ENCODE measurements at places on chromosomes 11 and 22. TPM values are rescaled to one million over a fixed set of nuclear protein-coding genes. Genes with fewer than 3 reads are reported as not detected.

The GSTT2 gene
- total RNA-seq: not detected

GRCh38 chr22:41523464-41524221 lies 20.6 kb downstream of the POLR3H start:
- DNase-seq: no peak

- no peak for DNase-seq
Observed at GRCh38 chr22:44885806-44886360, 123.9 kb downstream of the PHF21B start.

- DNase-seq: no peak
Observed at GRCh38 chr11:7538031-7538430, 24.2 kb downstream of the PPFIBP2 start.

- no peak for DNase-seq
Observed at GRCh38 chr11:59292611-59293010, 66.1 kb upstream of the OR5AN1 start.

The SIK2 gene
- 26.6 TPM for total RNA-seq

The FGF3 gene
- not detected for total RNA-seq

- no peak for DNase-seq
Observed at GRCh38 chr22:25159028-25159427, 40.6 kb upstream of the CRYBB3 start.

GRCh38 chr11:133383689-133384088 lies 148.6 kb downstream of the OPCML start:
- DNase-seq: no peak

- no peak for DNase-seq
Observed at GRCh38 chr11:112050721-112051120, 23.1 kb downstream of the PIH1D2 start.

The MAPK8IP1 gene
- total RNA-seq: 77.4 TPM

The INPP5J gene
- total RNA-seq: 3.5 TPM

- DNase-seq: no peak
Observed at GRCh38 chr11:69594481-69594880, 46.5 kb upstream of the CCND1 start.

- no peak for DNase-seq
Observed at GRCh38 chr11:111836721-111837120, 34.7 kb downstream of the ALG9 start.

DNA sequence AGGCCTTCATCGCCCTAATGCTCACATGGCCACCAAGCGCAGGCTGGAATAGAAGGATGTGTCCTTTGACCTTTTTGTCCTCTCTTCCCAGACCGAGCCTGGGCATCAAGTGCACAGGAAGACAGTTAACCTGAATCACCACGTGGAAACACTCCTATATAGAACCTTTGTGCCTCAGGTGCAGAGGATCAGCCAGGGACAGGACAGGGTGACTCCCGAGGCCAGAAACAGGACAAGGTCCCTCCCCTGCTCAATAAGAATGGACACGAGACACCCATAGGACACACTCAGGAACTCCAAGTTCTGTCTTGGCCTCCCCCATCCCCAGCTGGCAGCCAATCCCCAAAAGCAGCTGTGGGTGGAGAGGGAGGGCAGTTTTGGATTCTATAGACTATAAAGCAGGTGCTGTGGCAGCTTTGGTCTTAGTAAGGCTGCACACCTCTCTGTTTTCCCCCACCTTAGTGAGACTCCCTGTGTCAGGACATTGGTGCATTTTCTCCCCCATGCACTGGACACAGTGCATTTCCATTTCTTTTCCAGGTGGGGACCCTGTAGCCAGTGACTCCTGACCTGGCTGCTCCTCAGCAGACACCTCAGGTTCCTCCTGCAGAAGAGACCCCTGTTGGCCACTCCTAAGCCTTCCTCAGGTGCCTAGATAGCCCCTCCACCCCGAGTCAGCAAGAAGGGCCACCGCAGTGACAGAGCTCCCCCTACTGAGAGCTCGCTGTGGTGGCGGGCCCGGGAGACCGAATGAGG lies 43.6 kb upstream of the POU2AF1 start:
- DNase-seq: no peak

GRCh38 chr22:48635816-48636215 lies 1191.9 kb downstream of the BRD1 start:
- no peak for DNase-seq

The KBTBD4 gene
- 31.5 TPM for total RNA-seq

The P2RY6 gene
- total RNA-seq: 0.66 TPM

- DNase-seq: no peak
Observed at GRCh38 chr11:6232899-6233298, 1.5 kb downstream of the FHIP1B start.

- no peak for DNase-seq
Observed at GRCh38 chr22:27273853-27274252, 527.7 kb downstream of the MN1 start.

The GRAP2 gene
- 0.61 TPM for total RNA-seq

The OTOG gene
- under 0.01 TPM for total RNA-seq

- no peak for DNase-seq
Observed at GRCh38 chr11:80899381-80899780, 1458.6 kb upstream of the TENM4 start.

GRCh38 chr11:17014833-17015626 lies 816 bp upstream of the PLEKHA7 start:
- DNase-seq: peak; percentile 9

The RCE1 gene
- 9.8 TPM for total RNA-seq

The NRIP3 gene
- 57.1 TPM for total RNA-seq

GRCh38 chr11:80846979-80847378 lies 1406.1 kb upstream of the TENM4 start:
- no peak for DNase-seq

The OR6X1 gene
- total RNA-seq: not detected

The PDE2A gene
- 11.5 TPM for total RNA-seq

The SHANK2 gene
- 21.4 TPM for total RNA-seq

DNA sequence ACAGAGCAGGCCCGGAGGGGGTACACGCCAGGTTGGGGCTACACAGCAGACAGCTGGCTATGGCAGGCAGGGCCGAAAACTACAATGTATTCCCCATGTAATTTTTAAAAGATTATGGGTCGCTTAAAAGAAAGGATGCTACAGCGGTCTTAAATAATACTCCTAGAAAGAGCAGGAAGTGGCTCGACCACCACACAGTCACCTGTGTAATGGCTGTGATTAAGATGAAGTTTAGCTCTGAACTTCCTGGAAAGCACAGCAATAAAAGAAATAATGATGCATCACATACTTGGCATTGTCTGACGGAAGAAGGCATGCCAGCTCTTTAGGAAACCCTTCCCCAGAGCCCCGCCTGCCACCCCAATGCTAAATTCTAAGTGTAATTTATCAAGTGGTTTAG lies 32.6 kb downstream of the WNT11 start:
- no peak for DNase-seq

The OR8D1 gene
- not detected for total RNA-seq

The RTN4R gene
- total RNA-seq: 5.4 TPM

The C11orf97 gene
- total RNA-seq: 0.69 TPM

The EMID1 gene
- 10.8 TPM for total RNA-seq

- DNase-seq: no peak
Observed at GRCh38 chr11:71118671-71119250, 133.6 kb downstream of the SHANK2 start.

- DNase-seq: peak; percentile 82
Observed at GRCh38 chr11:130625578-130626306, 177.3 kb downstream of the ADAMTS15 start.

DNA sequence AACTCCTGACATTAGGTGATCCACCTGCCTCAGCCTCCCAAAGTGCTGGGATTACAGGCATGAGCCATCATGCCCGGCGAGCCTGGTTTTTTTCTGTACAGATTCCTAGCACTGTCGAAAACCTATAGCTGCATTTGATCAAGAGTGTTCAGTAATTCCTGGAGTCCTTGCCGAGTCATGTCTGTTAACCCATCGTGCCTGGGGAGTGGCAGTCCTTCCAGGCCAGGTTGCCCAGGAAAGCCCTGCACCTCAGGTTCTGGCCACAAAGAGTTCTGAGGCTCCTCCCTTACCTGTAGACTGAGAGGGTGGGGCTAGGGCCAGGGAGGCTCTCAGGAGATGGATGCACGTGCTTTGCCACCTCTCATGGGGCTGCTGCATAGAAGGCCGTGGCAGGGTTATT lies 17.0 kb downstream of the YDJC start:
- no peak for DNase-seq

DNA sequence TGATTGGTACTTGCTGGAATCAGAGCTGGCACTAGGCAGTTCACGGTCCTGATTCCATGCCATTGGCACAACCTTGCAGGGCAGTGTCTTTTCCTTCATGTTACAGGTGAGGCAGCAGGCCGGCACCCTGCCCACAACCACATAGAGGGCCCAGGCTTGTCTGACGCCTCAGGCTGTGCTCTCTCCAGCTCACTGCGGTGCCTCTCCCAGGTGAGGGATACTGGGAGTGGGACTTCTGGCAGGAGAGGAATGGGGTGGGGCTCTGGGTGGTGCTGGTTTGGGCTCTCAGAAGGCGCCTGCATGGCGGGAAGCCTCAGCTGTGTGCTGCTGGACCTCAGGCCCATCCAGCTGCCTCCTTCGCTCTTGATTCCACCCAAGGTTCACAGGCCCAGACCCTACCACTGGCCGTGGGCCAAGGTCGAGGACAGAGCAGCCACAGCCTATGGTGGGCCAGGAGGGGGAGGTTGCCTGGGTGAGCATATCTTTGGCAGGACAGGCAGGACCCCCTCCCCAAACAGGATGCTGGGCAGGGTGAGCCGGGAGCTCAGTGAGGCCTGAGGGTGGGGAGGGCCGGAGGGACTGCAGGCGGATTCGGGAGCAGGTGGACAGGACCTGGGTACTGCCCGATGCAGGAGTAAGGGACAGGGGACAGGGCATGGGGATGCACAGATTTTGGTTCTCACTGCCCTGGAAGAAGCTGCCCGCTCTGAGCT lies 7.0 kb upstream of the MPPED1 start:
- no peak for DNase-seq

DNA sequence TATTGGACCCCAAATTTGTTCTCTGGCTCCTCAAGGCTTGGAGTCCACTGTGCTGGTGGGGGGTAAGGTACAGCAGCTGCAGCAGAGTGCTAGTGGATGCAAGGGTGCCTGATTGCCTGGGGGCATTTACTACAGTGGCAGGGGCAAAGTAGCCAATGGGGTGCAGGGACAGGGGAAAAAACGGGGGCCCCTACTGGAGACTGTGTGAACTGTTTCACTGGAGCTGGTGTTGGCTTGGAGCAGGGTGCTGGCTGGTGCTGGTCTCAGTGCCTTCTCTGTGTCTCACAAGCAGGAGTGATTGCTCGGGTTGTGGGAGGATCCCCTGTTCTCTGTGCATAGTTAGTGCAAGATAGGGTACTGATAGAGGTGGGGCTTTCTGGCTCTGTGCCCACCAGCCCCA lies 935.9 kb downstream of the JRKL start:
- DNase-seq: no peak

DNA sequence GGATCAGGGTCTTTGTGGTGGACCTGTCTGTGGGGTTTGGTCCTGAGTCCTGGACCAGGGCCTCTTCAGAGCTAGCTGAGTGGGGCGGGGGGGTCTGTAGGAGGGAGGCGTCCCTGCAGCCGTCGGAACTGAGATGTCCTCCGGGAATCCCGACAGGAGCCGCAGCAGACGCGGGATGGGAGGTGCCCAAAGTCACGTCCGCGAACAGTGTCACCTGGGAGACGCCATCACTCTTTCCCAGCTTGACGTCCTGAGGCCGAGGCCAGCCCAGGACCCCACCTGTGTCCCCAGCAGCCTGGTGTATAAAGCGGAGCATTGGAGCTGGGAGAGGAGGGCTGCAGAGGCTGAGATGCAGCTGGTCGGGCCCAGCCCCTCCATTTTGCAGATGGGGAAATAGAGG lies 1234.7 kb downstream of the BRD1 start:
- DNase-seq: no peak
